SIG-M5 (cell line): ENCODE measurements at places on chromosomes 6 and 20.

- no peak for DNase-seq
Measured at GRCh38 chr6:2478200-2478599, 232.8 kb upstream of the GMDS start.

DNA sequence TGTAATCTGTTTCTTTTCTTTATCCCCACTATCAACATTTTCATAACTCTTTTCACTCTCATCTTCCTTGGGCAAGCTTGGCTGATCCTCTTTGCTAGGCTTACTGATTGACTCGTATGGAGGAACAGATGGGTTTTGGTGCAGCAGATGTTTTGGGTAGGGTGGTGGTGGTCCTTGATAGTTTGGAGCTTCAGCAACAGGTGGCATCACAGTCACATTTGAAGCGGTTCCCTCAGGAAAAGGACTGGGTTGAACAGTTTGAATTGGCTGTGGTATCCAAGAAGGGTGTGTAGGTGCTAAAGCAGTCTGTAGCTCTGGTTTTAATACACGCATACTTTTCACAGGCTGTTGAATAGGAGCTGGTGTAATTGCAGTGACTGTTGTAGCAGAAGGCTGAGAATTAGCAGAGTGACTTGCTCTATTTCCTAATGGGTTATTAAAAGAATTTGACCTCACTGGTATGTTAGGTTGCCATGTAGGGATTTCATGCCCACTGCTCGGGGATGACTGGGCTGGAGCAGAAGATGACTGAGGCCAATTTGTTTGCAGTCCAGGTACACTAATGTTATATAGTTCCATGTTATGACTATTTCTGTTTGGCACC, 34.5 kb downstream of the LATS1 start:
- DNase-seq = no peak

DNA sequence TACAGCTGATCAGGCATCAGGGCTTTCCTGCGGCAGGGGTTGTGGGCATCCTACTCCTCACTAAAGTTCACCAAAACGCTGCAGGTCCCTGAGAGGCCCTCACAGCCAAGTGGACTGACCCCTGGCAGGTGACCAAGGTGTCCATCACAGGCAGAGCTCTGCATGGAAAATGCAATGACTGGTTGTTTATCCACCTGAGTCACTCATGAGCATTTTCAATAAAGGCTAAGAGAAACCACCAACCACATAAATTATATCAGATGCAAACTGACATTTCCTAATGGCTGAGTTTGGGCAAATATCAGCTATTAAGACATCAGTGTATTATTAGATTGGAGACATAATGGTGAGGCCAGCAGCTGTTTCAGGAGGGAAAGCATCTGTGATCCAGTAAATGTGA, 152.7 kb upstream of the SYNDIG1 start:
- no peak for DNase-seq

DNA sequence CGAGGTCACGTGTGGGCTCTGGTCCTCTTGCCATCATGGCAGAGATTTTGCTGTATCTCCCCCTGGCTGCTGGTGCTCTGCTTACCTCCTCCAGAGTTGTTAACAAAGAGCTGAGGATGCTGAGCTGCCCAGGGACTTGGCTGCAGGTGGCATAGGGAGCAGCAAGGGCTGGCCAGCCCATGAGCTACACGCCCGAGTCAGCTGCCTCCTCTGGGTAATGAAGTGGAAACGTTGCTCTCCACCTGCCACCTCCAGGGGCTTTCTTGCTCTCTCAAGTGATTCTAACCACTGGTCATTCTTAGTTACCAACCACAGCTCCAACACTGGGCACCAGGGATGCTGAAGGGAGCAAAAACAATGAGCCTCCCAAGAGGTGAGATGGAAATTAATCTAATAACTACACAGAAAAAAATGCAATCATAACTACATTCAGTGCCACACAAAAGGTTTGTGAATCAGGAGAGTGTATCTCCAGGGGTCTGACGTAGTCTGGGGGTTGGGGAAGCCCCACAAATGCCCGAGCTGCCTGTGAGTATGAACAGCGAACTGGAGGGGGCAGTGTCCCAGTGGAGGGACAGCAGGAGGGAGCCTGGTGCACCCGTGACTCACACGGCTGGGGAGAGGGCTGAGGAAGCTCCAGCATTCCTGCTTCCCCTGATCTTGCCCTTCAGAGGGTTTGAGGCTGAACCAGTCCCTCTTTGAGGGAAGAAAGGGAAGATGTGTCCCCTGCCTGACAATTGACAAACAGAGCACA, 78.7 kb downstream of the CDH26 start:
- DNase-seq = no peak

DNA sequence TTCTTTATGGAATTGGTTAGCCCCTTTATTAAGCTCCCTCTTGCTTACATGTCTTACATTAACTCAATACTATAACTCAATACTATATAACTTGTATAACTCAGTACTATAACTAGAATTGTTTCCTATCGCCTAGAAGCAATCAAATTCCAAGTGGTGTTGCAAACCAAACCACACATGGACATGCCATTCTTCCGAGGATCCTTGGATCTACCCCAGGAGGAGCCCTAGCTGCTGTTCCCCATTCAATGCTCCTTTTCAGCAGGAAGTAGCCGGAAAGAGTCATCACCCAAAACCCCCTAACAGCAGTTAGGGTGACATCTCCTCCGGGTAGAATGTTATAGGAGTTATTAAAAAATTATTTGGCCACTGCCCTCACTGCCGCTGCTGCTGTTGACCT, 40.5 kb downstream of the PLN start:
- no peak for DNase-seq

- no peak for DNase-seq
Measured at GRCh38 chr20:62929051-62929538, 2.8 kb upstream of the DIDO1 start.

- DNase-seq = no peak
Measured at GRCh38 chr6:129485746-129486145, 224.2 kb downstream of the ARHGAP18 start.

DNA sequence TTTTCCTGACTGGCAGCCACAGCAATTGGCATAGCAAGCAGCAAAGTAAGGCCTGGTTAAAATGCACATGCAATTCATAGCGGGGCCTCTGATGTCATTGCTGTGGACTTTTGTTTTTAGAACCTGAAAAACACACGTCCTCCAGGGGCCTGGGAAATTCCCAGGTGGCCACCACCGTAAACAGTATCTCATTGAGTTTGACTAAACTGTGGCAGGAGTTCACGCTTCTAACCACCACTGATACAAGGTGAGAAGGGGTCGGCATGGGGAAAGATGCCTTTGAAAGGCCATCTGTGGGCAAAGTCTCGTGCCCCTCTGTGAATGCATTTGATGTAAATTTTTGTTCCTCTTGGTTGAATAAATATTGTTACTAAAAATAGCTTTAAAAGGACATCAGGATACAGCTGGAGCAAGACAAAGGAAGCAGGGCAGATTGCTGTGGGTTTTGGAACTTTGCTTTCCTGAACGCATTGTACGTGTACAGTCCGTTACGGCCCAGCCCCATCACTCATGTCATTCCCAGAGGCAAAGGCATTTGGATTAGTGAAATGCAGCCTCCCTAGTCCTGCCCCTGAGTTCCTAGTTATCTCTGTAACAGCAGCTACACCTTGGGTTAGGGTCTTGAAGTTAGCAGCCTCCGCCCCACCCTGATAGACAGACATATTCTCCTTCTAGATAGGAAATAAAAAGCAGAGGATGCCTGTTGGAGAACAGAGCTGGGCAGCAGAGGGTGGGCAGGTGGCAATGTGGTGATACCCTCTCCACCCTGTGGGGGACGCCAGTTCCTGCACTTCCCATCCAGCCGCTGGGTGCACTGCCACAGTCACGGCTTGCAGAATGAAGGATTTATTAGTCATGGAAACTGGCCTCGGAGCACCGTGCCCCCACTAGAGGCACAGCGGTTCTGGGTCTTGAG, 80.3 kb downstream of the ZDHHC14 start:
- no peak for DNase-seq

- no peak for DNase-seq
Measured at GRCh38 chr6:121917834-121918559, 481.5 kb upstream of the HSF2 start.

GRCh38 chr6:63764318-63764916, 128.8 kb downstream of the PHF3 start:
- no peak for DNase-seq

GRCh38 chr20:46983466-46983865, 88.8 kb downstream of the EYA2 start:
- no peak for DNase-seq

DNA sequence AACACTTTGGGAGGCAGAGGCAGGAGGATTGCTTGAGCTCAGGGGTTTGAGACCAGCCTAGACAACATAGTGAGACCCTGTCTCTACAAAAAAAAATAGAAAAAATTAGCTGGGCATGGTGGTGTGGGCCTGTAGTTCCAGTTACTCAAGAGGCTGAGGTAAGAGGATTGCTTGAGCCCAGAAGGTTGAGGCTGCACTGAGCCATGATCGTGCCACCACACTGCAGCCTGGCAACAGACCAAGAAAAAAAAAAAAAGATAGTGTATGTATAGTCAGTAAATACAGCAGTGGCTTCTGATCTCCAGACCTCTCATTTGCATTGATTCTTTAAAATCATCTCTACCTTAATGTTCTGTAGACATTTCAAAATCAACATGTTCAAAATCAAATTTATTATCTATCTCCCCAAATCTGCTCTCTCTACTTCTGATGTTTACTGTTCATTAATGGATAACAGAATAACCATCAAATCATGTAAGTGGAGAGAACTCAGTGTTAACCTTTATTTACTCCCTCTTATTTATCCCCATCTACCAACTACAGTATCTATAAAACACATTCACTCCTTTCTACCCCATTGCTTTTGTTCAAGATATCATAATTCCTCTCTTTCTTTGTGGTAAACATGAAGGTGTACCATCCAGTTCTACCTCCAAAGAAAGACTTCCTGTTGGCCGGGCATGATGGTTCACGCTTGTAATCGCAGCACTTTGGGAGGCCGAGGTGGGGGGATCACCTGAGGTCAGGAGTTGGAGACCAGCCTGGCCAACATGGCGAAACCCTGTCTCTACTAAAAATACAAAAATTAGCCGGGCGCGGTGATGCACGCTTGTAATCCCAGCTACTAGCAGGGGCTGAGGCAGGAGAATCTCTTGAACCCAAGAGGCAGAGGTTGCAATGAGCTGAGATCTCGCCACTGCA, 7.7 kb downstream of the PROCR start:
- no peak for DNase-seq

DNA sequence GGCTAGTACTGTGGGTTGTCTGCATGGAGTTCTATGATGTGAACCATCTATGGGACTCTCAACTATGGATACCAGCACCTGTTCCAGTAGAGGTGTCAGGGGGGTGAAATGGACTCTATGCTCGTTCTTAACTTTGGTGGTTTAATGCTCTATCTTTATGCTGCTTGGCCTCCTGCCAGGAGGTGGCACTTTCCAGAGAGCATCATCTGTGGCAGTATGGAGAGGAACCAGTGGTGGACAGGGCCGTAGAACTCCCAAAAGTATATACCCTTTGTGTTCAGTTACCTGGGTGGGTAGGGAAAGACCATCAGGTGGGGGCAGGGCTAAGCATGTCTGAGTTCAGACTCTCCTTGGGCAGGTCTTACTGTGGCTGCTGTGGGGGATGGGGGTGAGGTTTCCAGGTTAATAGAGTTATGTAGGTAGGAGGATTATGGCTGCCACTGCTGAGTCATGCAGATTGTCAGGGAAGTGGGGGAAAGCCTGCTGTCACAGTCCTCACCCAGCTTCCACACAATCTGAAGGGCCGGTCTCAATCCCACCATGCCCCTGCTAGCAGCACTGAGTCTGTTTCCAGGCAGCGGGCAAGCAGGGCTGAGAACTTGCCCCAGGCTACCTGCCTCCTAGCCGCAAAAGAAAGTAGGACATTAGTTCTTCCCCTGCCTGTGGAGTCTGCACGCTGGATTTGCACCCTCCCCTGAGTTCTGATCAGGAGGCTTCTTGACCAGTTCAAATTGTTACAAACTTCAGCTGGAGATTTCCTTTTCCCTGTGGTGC, 284.0 kb downstream of the KCNQ5 start:
- DNase-seq = no peak

DNA sequence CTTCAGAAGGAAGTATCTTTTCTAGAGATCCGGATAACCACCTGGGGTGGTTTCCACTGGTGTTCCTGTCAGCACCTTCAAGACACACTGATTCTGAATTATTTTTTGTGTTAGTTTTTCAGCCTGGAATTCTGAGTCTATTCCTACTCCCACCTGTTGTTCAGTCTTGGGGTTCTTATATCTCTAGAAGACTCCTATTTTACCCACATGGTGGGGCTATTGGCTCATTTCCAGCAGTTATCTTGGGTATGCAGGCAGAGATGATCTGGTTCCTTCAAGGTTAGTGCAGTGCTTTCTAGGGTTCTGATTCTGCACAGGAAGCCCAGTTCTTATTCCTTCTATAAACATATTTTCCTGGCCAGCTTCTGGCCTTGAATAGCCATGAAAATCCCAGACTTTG, 175.6 kb upstream of the PDE7B start:
- DNase-seq = no peak

GRCh38 chr6:21312118-21312517, 281.4 kb upstream of the SOX4 start:
- DNase-seq = no peak

DNA sequence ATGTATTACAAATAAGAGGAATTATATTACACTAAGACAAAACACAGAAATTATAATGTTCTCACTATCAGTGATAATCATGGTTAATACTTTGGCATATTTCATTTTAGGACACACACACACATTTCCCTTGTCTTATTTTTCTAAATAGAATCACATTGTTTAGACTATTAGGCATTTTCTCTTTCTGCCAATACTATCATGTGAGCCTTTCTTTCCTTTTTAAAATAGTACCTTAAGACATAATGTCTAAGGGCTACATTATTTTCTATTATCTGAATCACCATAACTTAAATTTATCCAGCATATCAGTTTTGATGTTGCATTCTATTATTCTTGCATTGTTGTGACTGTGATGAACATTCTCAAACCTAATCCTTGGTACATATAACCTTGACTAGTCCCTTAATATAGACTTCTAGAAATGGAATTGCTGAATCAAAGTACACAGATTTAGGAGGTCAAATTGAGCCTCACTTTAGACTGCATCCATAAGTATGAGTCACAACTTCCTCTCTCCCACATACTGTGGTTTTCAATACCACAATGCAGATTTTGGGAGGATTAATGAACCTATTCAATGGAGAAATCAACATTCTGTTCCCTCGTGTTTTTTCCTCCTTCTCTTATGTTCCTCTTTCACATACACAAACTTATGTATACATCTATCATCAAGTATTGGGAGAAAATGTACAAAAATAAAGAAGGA, 212.6 kb downstream of the MOXD1 start:
- no peak for DNase-seq

- no peak for DNase-seq
Measured at GRCh38 chr20:60138256-60139220, 180.3 kb downstream of the CDH26 start.
